ENCODE measurements at places on chromosomes 6 and 20.

- no peak overlapping the region for H3K27ac ChIP-seq
- no peak for DNase-seq
- no peaks in the 10 kb centered on the region for H3K4me1 ChIP-seq
- no peaks in the 10 kb centered on the region for H3K27me3 ChIP-seq
Observed at GRCh38 chr6:151647976-151648639, 154.3 kb downstream of the CCDC170 start.

- no peaks in the 10 kb centered on the region for H3K36me3 ChIP-seq
- H3K4me1 ChIP-seq: no peaks in the 10 kb centered on the region
- no peak overlapping the region for H3K27ac ChIP-seq
- no peak overlapping the region for H3K4me3 ChIP-seq
Observed at GRCh38 chr20:43241057-43241702, 51.5 kb upstream of the PTPRT start.

GRCh38 chr20:57475388-57476083 is 49.4 kb downstream of the CTCFL start:
- DNase-seq: no peak
- H3K4me3 ChIP-seq: no peak overlapping the region
- H3K27me3 ChIP-seq: peaks cover 3% of the 10 kb centered on the region

GRCh38 chr20:32672394-32672981 is 1.3 kb downstream of the C20orf203 start:
- no peak for DNase-seq
- H3K4me1 ChIP-seq: no peaks in the 10 kb centered on the region
- H3K27ac ChIP-seq: no peak overlapping the region
- H3K36me3 ChIP-seq: no peaks in the 10 kb centered on the region

GRCh38 chr6:114355300-114355699 is 12.5 kb upstream of the HS3ST5 start:
- DNase-seq: no peak
- no peak overlapping the region for H3K27ac ChIP-seq
- no peaks in the 10 kb centered on the region for H3K4me1 ChIP-seq
- no peak overlapping the region for H3K4me3 ChIP-seq
- H3K27me3 ChIP-seq: no peaks in the 10 kb centered on the region
- no peaks in the 10 kb centered on the region for H3K36me3 ChIP-seq

DNA sequence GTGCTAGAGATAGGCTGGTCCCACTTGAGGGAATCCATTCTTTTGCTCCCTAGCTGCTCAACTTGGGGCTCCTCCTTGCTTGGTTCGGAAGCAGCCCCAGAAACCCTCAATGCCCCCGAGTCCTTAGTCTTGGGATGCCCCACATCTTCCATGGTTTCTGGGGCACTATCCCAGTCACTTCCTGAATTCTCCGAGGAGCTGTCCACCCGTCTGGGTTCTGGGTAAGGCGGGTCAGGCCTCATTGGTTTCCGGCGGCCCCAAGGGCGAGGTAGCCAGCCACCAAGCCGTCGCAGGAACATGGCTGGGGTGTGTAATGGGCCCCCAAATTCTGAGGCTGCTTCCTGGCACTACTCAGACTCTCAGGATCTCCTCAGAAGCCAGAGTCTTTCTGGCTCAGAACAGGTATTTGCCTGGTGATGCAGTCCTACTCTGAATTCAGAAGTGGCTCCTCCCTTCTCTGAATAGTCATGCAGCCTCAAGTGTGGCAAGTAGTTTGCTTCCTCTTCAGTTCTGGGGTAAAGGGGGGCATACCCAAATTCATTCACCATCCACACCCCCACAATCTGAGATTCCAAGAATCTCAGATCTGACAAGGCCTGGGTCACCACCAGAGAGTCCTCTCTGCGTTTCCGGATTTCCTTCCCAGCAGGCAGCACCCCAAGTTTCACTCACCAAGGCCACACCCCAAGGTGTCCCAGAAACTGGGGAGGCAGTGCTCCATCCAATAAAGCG is 763 bp downstream of the C6orf47 start:
- peaks cover 5% of the 10 kb centered on the region for H3K36me3 ChIP-seq
- no peaks in the 10 kb centered on the region for H3K27me3 ChIP-seq
- peaks cover 22% of the 10 kb centered on the region for H3K4me1 ChIP-seq
- peak; percentile 25 for DNase-seq
- peak overlapping the region; percentile 87 for H3K27ac ChIP-seq

DNA sequence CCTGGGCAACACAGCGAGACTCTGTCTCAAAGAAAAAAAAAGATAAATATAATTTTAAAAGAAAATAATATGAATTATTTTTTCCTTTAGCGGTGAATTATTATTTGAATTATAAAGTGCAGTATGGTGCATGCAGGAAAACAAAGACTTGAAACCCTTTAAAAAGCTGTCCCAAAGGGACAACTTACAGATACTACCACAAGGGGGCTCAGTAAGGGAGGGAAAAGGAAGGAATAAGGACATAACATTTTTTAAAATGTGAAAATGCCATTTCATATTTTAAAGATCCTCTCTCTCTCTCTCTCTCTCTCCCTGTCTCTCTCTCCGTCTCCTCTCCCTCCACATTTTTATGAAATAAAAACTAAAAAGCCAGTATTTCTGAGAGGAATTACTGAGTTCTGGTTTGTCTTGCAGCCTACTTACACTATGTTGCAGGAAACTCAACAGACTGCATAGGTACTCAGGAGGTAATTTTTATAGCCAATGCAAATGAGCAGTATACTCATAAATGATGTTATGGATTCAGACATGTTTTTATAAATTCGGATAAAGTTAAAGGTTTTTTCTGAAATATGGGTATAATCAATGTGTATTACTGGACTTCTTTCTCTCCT is 455.0 kb upstream of the GJE1 start:
- no peaks in the 10 kb centered on the region for H3K27me3 ChIP-seq
- H3K4me3 ChIP-seq: no peak overlapping the region
- peak; percentile 68 for DNase-seq
- H3K36me3 ChIP-seq: no peaks in the 10 kb centered on the region

- no peak for DNase-seq
- no peaks in the 10 kb centered on the region for H3K36me3 ChIP-seq
- H3K27ac ChIP-seq: no peak overlapping the region
- no peak overlapping the region for H3K4me3 ChIP-seq
Observed at GRCh38 chr20:47609001-47609400, 107.3 kb downstream of the NCOA3 start.

- peaks cover 5% of the 10 kb centered on the region for H3K36me3 ChIP-seq
- H3K4me3 ChIP-seq: no peak overlapping the region
- H3K4me1 ChIP-seq: no peaks in the 10 kb centered on the region
- H3K27me3 ChIP-seq: no peaks in the 10 kb centered on the region
Observed at GRCh38 chr20:44911264-44911921, 1.5 kb downstream of the PABPC1L start.

GRCh38 chr20:12014736-12015135 is 97.0 kb downstream of the BTBD3 start:
- no peaks in the 10 kb centered on the region for H3K27me3 ChIP-seq
- peak; percentile 6 for DNase-seq
- no peak overlapping the region for H3K4me3 ChIP-seq
- no peak overlapping the region for H3K27ac ChIP-seq
- no peaks in the 10 kb centered on the region for H3K4me1 ChIP-seq

GRCh38 chr20:62413025-62413570 is 6.0 kb upstream of the CABLES2 start:
- H3K4me3 ChIP-seq: no peak overlapping the region
- H3K4me1 ChIP-seq: no peaks in the 10 kb centered on the region
- no peaks in the 10 kb centered on the region for H3K27me3 ChIP-seq

GRCh38 chr6:141658696-141659095 is 474.0 kb upstream of the GJE1 start:
- H3K27me3 ChIP-seq: no peaks in the 10 kb centered on the region
- DNase-seq: no peak
- H3K4me1 ChIP-seq: no peaks in the 10 kb centered on the region
- no peak overlapping the region for H3K4me3 ChIP-seq
- no peak overlapping the region for H3K27ac ChIP-seq
- H3K36me3 ChIP-seq: no peaks in the 10 kb centered on the region

DNA sequence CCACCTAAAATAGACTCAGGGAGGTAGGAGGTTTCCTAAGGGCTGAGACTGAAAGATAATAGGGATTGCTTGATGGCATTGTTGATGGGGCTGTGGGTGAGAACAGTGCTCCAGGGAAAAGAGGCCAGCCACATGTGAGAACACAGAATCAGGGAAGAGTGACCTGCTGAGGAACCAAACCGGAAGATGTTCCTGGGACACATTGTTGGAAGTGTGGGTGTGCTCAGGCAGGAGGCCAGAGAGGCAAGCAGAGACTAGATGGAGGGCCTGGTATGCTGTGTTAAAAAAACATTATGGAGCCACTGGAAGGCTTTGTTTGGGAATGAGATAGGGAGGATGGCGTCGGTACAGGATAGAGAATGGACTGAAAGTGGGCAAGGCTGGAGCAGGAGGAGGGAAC is 23.3 kb downstream of the RNF144B start:
- H3K36me3 ChIP-seq: no peaks in the 10 kb centered on the region
- H3K4me1 ChIP-seq: peaks cover 3% of the 10 kb centered on the region
- H3K27me3 ChIP-seq: no peaks in the 10 kb centered on the region

- H3K4me3 ChIP-seq: no peak overlapping the region
- H3K4me1 ChIP-seq: no peaks in the 10 kb centered on the region
- H3K27ac ChIP-seq: no peak overlapping the region
- no peaks in the 10 kb centered on the region for H3K36me3 ChIP-seq
Observed at GRCh38 chr6:37952027-37952426, 132.5 kb downstream of the ZFAND3 start.

GRCh38 chr6:5894357-5894756 is 112.4 kb downstream of the NRN1 start:
- DNase-seq: no peak
- H3K4me3 ChIP-seq: no peak overlapping the region
- H3K4me1 ChIP-seq: no peaks in the 10 kb centered on the region
- no peaks in the 10 kb centered on the region for H3K27me3 ChIP-seq

DNA sequence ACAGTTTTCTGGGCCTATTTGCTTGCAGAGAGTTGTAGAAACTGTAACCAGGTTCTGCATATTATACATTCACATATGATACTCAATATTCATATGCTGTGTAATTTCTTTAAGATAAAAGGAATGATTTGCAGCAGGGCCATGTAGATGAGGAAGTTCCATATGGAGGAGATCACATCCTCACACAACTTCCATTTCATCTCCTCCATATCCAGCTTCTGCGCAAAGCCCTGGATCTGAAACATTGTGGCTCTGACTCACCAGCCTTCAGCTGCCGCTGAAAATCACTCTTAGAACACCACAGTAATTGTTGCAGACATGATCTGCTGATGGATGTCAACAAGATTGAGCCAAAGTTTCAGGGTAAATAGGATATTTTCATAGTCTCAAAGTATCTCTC is 57.7 kb downstream of the PXDC1 start:
- H3K36me3 ChIP-seq: no peaks in the 10 kb centered on the region
- H3K4me3 ChIP-seq: no peak overlapping the region
- H3K27me3 ChIP-seq: no peaks in the 10 kb centered on the region
- DNase-seq: no peak
- peaks cover 4% of the 10 kb centered on the region for H3K4me1 ChIP-seq
- no peak overlapping the region for H3K27ac ChIP-seq

DNA sequence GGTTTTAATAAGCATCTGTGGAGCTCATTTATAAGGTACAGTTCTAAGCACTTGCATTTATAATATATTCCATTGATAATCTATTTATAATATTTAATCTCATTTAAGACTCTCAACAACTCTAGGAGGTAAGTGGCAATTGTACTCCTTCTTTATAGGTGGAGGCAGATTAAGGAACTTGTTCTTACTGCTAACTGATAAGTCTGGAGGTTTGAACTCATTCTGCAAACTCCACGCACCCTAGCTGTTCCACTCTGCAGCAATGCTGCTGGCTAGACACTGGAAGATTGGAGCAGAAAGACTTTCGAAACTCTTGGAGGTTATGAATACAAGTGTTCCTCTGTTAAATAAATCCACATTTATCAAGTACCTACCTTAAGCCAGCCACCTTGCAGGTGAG is 793 bp upstream of the HDAC2 start:
- no peaks in the 10 kb centered on the region for H3K27me3 ChIP-seq
- H3K36me3 ChIP-seq: peaks cover 1% of the 10 kb centered on the region
- H3K4me3 ChIP-seq: peak overlapping the region; percentile 97

- H3K36me3 ChIP-seq: no peaks in the 10 kb centered on the region
- H3K27ac ChIP-seq: no peak overlapping the region
- DNase-seq: no peak
- H3K27me3 ChIP-seq: no peaks in the 10 kb centered on the region
Observed at GRCh38 chr6:137827411-137827940, 39.6 kb upstream of the TNFAIP3 start.

GRCh38 chr20:57471496-57472372 is 53.2 kb downstream of the CTCFL start:
- no peak for DNase-seq
- no peaks in the 10 kb centered on the region for H3K27me3 ChIP-seq
- H3K27ac ChIP-seq: no peak overlapping the region
- H3K4me1 ChIP-seq: no peaks in the 10 kb centered on the region
- H3K4me3 ChIP-seq: no peak overlapping the region

GRCh38 chr6:152404086-152404857 is 232.9 kb downstream of the SYNE1 start:
- H3K27me3 ChIP-seq: no peaks in the 10 kb centered on the region

DNA sequence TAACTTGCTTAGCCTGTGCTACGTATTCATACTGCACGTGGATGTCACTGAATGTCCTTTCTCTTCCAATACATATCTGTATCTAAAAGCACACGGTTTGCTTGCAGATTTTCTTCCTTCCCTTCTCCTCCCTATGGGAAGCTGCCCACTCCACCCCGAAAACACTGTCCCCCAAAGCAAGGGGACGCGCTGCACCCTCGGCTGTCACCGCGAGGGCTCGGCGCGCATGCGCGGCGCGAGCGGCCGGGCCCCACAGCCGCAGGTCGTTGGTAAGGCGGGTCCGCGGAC is 659 bp downstream of the TMX4 start:
- H3K27me3 ChIP-seq: no peaks in the 10 kb centered on the region
- no peaks in the 10 kb centered on the region for H3K4me1 ChIP-seq
- H3K27ac ChIP-seq: peak overlapping the region; percentile 86
- no peaks in the 10 kb centered on the region for H3K36me3 ChIP-seq
- DNase-seq: no peak
- peak overlapping the region; percentile 81 for H3K4me3 ChIP-seq

DNA sequence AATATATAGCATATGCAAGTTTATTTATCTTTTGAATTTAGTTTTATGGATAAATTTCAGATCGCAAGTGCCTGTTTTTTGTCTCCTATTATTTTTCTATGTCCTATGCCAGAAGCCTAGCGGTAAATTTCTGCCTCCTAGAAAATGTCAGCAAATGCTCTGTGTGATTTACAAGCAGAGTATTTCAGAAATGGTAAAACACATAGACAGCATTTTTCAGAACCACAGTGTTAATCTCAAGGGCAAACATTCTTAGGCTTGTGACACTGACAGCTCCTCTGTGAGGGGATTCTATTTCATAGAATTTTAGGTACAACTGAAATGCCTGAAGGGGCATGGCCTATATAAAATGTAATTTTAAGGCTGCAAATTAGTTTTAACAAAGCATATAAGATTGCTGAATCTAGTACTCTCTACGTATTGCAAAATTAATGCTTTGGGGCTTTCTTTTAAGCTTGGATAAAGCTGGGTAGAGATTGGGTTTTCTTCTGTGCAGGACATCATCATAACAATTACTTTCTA is 89.9 kb upstream of the PTCHD4 start:
- H3K4me3 ChIP-seq: no peak overlapping the region
- no peak for DNase-seq
- no peaks in the 10 kb centered on the region for H3K27me3 ChIP-seq
